Activated CD4-positive, alpha-beta T cell treated with anti-CD3 and anti-CD28 coated beads, Interleukin-2, Interleukin-4, amounts not matched to agents 100 ng/mL and 50 ng/mL, durations not matched to agents 16 hours and 8 hours (primary cell): ENCODE measurements at places on chromosomes 11 and 22.
A peak's percentile ranks its signal among the peaks of the same experiment; 100 is the strongest.

DNA sequence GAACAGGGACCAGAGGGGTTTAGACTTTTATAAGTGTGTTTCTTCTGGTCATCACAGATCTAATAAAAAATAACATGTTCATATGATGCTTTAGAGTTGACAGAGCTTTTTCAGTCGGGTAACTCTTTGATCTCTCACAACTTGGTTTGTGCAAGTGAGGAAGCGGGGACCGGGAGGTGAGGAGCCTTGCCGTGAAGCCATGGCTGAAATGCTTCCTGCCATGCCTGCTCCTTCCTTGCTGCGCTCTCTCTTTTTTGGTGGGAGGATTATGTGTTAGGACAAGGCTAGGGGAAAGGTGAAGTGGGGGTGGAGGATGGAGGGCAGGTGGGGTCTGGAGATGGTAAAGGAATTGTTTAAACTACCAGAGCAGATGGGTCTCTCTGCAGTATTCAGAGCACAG is 23.8 kb downstream of the TEAD1 start:
- no peak for DNase-seq

DNA sequence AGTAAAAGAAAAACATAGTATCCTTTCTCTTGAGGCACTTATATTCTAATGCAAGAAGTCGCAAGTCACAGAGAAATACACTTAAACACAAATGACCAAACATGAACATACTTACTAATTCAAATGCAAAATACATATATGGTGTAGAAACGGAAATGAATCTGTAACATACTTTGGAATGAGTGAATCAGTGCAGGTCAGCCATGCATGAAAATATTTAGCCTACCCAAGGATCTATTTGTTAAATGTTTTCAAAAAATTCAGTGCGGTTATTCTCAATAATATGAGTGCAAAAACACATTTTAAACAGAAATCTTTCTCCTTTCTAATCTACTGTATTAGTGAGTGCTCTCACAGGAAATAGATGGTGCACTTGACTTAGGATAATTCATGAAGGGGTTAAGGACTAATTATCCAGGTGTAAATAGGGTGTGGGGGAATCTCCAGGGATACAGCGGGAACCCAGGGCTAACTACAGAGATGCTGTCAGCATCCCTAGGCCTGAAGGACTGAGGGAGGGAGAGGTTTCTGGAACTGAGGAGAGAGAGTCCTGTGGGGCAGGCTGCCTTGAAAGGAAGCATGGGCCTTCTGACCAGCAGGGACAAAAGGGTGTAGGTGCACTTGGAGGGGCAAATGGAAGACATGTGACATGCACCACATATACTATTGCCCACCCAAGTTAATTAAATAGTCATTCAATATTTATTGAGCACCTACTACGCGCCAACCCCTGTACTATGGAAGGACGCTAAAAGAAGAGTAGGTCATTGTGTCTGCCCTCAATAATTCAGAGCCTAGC is 139.2 kb downstream of the MAML2 start:
- no peak for DNase-seq

DNA sequence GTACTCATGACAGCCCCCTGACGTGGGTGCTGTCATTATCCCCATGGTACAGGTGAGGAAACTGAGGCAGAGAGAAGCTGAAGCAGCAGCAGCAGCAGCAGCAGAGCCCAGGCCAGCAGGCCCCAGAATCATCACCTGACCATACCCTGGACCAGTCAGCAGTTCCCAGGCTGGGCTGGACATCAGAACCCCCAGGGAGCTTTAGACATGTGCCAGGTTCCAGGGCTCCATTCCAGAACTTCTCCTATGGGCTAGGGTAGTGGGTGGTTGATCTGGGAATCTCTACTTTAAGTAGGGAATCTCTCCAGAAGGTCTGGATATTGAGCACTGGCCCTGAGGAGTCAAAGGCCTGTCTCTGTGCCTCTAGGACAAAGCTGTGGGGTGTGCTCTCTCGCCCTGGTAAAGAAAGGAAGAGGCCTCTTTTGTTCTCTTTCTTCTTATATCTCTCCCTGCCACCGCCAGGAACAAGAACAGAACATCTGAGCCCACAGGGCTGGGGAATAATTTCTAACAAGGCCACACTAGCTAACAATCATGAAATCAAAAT is 26.6 kb downstream of the MAFF start:
- DNase-seq: no peak

GRCh38 chr22:42080287-42080686 is 787 bp downstream of the SMDT1 start:
- no peak for DNase-seq

DNA sequence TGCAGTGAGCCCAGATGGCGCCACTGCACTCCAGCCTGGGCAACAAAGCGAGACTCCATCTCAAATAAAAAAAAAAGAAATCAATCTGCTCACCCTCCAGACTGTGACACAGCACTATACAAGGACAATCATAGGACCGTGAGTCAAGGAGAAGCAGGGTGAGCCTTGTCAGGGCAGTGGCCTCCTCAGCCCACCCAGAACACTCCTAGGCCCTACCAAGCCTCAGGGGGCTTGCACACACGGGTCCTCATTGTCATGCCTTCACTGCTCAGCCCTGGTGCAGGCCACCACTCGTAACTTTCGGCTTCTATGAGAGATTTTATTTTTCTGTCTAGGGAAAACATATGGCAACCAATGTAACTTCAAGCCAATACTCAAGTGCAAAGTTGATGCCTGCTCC is 35.8 kb downstream of the DGCR2 start:
- DNase-seq: no peak

DNA sequence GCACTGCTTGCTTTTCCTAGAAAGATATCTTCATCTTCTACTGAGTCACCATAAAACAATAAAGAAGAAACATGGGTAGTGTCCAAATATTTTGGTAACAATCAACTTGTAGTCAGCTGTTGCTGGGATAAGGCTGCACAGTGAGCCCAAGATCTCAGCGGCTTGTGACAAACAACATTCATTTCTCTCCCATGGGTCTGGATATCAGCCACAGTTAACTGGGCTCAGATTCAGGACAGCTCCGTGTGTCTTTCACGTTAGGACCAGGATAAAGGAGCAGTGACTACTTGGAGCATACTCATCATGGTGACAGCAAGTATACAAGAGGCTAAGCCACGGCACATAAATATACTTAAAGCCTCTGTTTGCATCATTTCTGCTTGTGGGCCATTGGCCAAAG is 27.9 kb upstream of the GRK3 start:
- DNase-seq: no peak

GRCh38 chr22:46415776-46416519 is 80.4 kb downstream of the TRMU start:
- no peak for DNase-seq

DNA sequence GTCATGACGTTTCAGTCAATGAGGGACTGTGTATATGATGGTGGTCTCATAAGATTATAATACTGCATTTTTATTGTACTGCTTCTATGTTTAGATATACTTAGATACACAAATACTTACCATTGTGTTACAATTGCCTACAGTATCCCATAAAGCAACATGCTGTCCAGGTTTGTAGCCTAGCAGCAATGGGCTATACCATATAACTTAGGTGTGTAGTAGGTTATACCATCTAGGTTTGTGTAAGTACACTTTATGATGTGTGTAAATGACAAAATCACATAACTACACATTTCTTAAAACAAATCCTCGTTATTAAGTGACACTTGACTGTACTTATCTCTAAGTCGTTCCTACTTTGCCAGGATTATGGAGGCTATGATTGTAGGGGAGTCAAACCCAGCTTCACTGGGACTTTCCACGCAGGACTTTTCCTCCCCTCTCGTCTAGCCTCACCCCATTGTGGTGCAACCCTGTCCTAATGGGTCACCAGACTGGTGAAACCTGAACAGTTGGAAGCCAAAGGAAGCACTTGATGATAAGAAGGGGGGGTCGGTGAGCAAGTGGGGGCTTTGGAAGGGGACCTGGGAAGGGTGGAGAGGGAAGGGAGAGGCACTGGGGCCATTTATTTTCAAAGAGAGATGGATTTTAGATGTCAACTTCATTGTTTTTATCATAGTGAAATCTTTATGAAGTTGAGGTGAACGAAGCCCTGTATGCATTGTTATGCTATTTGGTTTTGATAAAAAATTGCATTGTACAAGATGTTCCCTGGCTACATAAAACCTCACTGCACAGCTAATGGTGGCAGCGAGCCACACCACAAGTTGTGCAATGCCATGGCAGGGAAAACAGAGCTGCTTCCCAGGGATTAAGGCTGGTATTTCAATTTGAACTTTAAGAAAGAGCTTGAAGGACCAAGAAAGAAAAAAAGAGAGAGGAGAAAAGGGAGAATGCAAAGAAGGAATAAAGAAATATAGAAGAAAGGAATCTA is 129.1 kb downstream of the EHF start:
- DNase-seq: no peak

- DNase-seq: no peak
Measured at GRCh38 chr11:97656356-97656755, 1266.5 kb downstream of the JRKL start.

GRCh38 chr11:47152126-47152952 is 24.3 kb downstream of the ARFGAP2 start:
- no peak for DNase-seq

- DNase-seq: peak; percentile 70
Measured at GRCh38 chr11:65899356-65900124, 648 bp downstream of the FOSL1 start.

- no peak for DNase-seq
Measured at GRCh38 chr11:123509737-123510578, 79.9 kb downstream of the GRAMD1B start.

DNA sequence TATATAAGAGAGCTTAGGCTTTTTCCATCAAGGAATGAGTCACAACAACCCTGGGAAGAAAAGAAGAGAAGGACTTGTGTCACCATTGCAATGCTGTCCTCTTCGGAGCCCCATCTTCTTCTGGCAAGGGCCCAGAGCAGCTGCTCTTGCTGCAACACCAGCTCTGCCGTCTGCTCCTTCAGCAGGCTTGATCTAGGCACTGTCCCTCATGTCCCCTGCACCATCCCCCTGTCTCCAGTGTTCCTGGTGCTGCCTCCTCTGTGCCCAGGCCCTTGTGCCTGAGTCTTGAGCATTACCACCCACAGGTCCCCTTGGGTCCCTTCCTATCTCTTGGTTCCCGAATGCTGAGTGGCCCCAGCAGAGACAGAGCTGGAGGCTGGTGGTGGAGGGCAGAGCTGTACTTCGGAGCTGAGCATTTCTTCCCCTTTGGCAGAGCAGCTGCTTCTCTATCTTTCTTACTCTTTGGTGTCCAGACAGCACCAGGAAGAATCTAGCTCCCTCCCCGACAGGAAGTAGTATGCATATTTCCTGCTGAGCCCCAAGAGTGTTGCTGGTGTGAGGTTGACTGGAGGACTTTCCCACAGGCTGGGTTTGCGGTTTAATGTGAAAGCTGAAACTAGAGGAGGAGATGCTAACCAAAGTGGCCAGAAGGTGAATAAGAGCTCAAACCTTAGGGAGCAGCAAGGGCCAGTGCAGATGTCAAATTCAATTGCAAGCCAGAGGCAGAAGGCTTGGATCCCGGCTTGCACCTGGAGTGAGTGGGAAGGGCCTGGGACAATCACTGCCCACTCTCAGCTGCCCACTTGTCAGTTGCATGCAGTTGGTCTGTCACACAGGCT is 27.8 kb downstream of the WEE1 start:
- DNase-seq: peak; percentile 91

DNA sequence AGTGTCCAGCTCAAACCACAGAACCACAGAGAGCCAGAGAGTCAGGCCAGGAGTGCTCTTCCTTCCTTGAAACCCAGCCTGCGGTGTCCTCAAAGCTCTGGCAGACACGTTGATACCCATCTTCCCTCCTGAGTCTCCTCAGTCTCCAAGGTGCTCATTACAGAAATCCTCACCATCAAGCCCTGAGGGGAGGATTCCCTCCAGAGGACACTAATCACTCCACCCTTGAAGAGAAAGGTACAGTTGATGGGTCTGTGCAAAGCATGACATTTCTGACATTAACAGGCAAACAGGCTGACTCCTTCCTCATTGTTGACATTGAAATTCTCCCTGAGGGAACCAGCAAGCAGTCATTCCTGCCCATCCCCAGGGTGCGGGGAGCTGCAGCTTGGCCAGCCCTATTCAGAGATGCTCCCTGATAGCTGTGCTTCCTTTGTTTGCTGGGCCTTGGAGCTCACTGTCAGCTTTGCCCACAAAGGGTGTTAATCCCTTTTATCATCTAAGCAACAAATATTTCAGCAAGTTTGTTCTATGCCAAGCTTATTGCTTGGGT is 101.7 kb upstream of the CSNK2A3 start:
- no peak for DNase-seq

DNA sequence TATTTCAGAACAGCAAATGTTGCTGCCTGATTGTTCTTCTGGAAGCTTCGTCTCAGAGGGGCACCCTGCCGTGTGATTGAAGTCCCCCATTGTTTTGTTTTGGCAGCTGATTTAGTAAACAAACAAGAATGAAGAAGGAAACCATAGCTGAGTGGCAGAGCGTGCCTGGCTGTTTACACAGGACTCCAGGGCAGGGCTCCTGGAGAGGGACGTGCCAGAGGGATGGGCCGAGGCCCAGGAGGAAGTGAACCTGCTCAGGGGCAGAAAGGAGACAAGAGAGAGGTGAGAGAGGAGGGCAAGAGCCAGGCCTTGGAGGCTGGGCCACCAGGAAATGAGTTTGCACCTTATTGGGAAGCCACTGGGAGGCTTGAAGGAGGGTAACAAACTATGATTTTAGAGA is 85.5 kb upstream of the B3GAT1 start:
- DNase-seq: no peak

- peak; percentile 34 for DNase-seq
Measured at GRCh38 chr11:47955061-47955755, 25.2 kb upstream of the PTPRJ start.

DNA sequence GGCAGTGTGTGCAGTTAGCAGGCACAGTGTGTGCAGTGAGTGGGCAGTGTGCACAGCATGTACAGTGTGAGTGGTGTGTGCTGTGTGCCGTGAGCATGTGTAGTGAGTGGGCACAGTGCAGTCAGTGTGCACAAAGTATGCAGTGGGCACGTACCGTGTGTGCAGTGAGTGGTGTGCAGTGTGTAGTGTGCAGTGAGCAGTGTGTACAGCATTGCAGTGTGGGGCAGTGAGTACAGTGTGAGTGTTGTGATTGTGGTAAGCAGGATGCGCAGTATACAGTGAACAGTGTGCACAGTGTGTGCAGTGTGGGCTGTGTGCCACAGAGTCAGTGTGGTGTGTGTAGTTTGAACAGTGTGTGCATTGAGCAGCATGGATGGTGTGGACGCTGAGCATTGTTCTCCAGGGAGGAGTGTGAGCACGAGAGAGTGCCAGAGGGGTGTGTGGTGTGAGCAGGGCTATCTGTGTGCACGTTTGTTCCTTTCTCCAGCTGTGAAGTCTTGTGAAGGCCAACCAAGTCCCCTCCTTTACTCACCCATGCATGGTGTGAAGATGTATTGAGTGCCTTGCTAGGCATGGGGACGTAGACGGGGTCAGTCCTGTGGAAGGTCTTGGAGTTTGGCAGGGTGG is 3.0 kb downstream of the SHANK3 start:
- no peak for DNase-seq

GRCh38 chr11:73716153-73717056 is 44.5 kb downstream of the RAB6A start:
- peak; percentile 22 for DNase-seq

GRCh38 chr11:19953909-19954308 is 206.4 kb downstream of the DBX1 start:
- no peak for DNase-seq
